MCF 10A (cell line): ENCODE measurements at places on chromosomes 6 and 20.

DNA sequence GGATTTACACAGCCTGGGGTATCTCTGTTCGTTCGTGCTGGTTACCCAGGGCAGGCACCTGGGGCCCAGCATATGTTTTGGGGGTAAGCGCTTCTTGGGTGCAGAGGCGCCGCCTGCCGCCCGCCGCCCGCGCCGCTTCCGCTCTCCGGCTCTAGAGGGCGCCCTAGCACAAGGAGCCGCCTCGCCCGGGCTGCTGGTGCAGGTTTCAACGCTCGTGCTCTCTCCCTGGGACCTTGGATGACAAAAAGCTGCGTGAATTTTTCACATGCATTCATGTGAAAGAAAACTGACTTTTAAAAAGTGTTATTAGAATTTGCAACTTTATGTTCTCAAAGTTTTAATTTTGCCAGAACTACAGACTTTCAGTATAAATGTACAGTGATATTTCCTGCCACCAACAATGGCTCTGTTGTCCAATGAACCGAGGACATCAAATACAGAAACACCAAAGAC, 32.5 kb downstream of the PRR18 start:
- H3K4me1 ChIP-seq = no peaks in the 10 kb centered on the region
- H3K4me3 ChIP-seq = no peak overlapping the region
- DNase-seq = peak; percentile 63
- peaks cover 16% of the 10 kb centered on the region for H3K27me3 ChIP-seq
- H3K27ac ChIP-seq = no peak overlapping the region
- peaks cover 6% of the 10 kb centered on the region for H3K36me3 ChIP-seq

GRCh38 chr6:63904650-63905248, 269.1 kb downstream of the PHF3 start:
- peak; percentile 35 for DNase-seq
- H3K36me3 ChIP-seq = no peaks in the 10 kb centered on the region
- H3K27ac ChIP-seq = no peak overlapping the region
- H3K4me1 ChIP-seq = peaks cover 12% of the 10 kb centered on the region
- H3K27me3 ChIP-seq = no peaks in the 10 kb centered on the region

- peaks cover 10% of the 10 kb centered on the region for H3K36me3 ChIP-seq
- no peak overlapping the region for H3K4me3 ChIP-seq
- H3K4me1 ChIP-seq = no peaks in the 10 kb centered on the region
Measured at GRCh38 chr20:36989797-36990196, 38.3 kb upstream of the SAMHD1 start.

DNA sequence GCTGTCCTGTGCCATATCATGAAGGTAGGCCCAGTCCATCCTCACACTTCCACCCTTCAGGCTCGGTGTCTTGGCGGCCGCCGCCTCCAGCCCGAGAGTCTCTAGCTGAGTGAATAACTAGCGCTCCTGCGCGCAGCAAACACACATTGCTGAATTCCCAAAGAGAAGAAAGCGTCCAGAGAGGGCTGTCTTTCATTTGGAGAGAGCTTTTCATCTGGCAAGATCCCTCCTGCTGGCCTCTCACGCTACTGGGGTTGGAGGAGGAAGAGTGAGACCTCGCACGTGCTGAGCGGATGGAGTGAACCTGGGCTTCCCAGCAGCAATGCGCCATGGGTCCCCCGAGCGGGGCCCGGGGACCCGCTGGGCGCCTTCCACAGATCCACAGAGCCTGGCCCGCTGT, 73.2 kb downstream of the NCR2 start:
- H3K4me1 ChIP-seq = no peaks in the 10 kb centered on the region
- H3K27ac ChIP-seq = no peak overlapping the region
- no peak for DNase-seq
- H3K4me3 ChIP-seq = no peak overlapping the region
- H3K27me3 ChIP-seq = peaks cover 23% of the 10 kb centered on the region

DNA sequence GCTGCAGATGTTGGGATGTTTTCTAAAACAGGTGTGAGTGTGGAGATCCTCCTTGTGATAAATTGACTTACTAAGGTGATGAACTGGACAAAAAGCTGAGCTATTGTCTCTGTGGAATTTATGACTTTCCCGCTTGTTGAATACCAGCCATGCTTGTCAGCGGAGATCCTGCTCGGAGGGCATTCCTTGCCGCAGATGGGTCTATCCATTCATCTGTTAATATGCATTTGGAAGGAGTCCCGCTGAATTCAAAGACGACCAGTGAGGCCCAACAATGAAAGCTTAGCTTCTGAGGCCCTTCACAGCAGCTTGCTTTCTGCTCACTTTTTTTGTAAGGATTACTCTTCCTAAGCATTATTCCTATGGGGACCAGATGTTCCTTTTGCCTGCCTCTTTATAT, 124.9 kb downstream of the TIAM2 start:
- H3K36me3 ChIP-seq = peaks cover 10% of the 10 kb centered on the region
- DNase-seq = no peak
- no peaks in the 10 kb centered on the region for H3K27me3 ChIP-seq
- no peak overlapping the region for H3K4me3 ChIP-seq

DNA sequence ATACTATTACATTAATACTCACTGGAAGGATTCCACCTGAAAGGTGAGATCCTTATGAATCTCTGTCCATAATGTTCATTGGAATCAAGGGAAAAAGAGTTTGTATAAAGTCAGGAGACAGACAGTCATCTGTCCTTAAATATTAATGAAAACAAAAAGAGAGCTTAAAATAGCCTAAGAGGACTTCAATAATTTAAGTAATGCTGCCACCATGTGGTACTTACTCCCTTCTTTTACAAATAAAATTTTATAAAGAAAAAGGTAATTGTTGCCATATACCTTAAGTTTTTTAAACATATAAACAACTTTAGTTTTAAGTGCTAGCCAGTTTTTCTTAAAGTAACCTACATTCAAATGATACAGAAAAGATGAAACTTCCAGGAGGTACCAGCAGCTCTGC, 5.1 kb downstream of the BLOC1S5 start:
- peak; percentile 16 for DNase-seq
- H3K36me3 ChIP-seq = peaks cover 20% of the 10 kb centered on the region
- peaks cover 5% of the 10 kb centered on the region for H3K4me1 ChIP-seq
- H3K27ac ChIP-seq = no peak overlapping the region

DNA sequence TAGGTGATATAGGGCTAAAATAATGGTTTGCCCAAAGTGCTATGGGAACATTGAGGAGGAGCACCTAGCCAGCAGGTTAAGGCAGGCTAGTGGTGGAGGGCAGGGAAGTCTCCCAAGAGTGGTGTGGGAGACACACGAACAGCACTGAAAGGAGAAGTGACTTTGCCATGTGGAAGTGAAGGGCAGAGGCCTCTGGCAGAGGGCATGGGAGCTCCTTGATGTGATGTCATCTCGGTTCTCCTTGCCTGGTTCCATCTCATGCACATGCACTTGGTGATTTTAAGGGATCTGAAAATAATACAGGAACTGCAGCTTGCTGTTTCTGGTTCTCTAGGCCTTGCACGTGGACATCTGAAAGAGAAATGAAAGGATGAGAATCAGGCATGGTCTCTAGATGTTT, 4.7 kb upstream of the MAP3K4 start:
- H3K27ac ChIP-seq = no peak overlapping the region
- H3K4me3 ChIP-seq = no peak overlapping the region
- no peaks in the 10 kb centered on the region for H3K27me3 ChIP-seq
- DNase-seq = no peak
- no peaks in the 10 kb centered on the region for H3K36me3 ChIP-seq

DNA sequence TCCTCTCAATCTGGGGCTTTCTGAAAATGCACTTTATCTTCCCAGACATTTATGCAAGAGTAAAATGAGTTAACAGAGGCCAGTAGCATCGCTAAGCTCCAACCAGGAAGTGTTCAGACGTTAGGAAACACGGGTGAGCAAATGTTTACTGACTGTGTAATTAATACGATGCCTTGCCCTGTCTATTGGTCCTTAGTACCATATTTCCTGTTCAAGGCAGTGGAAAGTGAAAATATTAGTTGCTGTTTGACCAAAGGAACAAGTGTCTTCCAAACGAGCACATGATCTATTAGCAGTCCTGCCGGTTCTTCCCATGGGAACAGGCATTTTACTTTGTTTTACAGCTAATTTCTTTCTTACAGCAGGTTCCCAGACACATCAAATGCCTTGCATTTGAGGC, 311.1 kb upstream of the JAG1 start:
- no peaks in the 10 kb centered on the region for H3K36me3 ChIP-seq
- peak overlapping the region; percentile 18 for H3K27ac ChIP-seq
- no peak for DNase-seq
- H3K27me3 ChIP-seq = no peaks in the 10 kb centered on the region
- no peak overlapping the region for H3K4me3 ChIP-seq

GRCh38 chr6:158185729-158186456, 17.7 kb downstream of the GTF2H5 start:
- peaks cover 11% of the 10 kb centered on the region for H3K4me1 ChIP-seq
- peak; percentile 61 for DNase-seq
- H3K27me3 ChIP-seq = no peaks in the 10 kb centered on the region
- peaks cover 26% of the 10 kb centered on the region for H3K36me3 ChIP-seq
- no peak overlapping the region for H3K4me3 ChIP-seq

DNA sequence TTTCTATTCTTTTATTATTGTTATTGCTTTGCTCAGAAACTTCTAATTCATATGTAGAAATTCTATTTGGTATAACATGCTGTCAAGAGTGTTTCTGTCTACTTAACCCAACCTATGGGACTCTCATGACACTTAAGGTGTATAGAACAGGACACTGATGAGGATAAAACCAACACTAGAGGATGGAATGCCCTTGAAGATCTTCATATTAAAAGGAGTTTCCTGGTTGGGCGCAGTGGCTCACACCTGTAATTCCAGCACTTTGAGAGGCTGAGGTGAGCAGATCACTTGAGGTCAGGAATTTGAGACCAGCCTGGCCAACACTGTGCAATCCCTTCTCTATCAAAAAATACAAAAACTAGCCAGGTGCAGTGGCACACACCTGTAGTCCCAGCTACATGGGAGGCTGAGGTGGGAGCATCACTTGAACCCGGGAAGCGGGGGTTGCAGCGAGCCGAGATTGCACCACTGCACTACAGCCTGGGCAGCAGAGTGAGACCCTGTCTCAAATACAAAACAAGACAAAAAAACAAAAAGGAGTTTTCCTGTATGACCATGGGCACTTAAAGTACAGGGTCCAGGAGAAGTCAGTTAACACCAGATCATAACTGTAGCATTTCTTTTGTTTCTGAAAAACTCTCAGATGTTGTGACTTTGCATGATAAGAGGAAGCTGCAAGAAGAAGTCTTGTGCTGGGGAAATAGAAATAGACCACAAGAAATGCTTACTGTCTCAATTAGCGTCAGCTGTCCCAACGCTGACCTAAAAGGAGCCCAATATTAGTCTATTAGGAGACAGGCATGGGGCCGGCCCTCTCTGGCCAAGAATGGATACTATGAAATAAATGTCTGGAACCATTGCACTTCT, 38.9 kb upstream of the CD2AP start:
- no peak for DNase-seq
- no peaks in the 10 kb centered on the region for H3K36me3 ChIP-seq
- no peaks in the 10 kb centered on the region for H3K4me1 ChIP-seq
- H3K27me3 ChIP-seq = no peaks in the 10 kb centered on the region
- no peak overlapping the region for H3K27ac ChIP-seq

DNA sequence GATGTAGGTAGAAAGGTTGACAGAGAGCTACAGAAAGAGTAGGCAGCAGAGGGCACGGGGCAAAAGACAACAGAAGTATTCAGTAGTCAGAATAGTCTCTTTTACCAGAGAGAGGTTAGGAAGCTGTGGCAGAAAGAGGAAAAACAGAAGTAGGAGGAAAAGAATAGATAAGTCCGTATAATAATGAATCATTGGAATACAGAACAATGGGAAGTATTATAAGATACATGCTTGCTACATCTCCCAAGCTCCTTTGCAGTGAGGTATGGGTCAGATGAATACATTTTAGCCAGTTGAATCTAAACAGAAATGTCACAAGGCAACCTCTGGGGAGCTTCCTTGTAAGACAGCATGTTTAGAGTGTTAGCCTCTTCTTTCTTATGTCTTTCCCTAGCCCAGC, 570.5 kb upstream of the CITED2 start:
- peak overlapping the region; percentile 64 for H3K27ac ChIP-seq
- no peak overlapping the region for H3K4me3 ChIP-seq
- no peak for DNase-seq
- peaks cover 21% of the 10 kb centered on the region for H3K4me1 ChIP-seq
- H3K36me3 ChIP-seq = no peaks in the 10 kb centered on the region
- no peaks in the 10 kb centered on the region for H3K27me3 ChIP-seq

DNA sequence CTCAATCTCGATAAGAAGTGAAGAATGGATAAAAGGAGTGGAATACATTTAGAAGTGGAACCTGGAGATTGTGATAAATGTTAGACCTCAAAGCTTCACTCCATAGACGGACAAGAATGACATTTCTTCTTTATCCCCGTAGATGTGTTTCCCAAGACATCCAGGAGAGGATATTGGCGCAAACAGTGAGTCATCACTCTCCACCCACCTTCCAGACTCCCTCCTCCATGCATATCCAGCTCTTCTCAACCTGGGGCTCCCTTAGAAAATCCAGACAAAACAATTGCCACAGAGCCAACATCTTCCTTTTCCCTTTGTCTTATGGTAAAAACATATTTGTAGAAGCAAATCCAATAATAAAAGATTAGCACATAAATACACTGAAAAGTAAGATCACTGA, 586.1 kb downstream of the PTPRT start:
- H3K36me3 ChIP-seq = no peaks in the 10 kb centered on the region
- H3K27me3 ChIP-seq = no peaks in the 10 kb centered on the region
- no peak overlapping the region for H3K4me3 ChIP-seq
- H3K4me1 ChIP-seq = no peaks in the 10 kb centered on the region
- DNase-seq = no peak

DNA sequence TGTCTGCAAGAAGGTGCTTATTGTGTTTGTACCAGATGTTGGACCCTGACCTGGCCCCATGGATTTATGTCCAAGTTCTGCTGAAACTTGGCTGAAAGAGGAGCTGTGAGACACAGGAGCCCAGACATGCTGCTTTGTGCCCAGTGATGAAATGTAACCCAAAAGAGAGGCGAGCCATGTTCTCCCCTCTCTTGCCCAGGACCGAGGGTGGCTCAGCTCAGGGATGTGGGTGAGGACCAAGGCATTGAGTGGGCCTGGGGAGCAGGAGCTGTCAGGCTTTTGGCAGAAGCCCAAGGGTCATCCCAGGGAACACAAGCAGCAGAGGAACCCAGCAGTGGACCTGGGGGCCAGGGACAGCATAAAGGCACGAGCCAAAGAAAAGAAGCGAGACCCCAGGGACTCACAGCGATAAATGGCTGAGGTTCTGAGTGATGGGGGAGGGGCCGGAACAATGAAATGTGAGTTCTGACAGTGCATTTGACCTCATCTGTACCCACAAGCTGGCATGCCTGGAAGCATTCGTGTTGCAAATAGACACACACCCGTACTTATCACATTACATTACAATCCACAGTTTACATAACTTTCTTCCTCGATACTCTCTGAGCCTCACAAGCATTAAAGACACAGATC, 363.4 kb upstream of the JARID2 start:
- H3K36me3 ChIP-seq = peaks cover 5% of the 10 kb centered on the region
- H3K27me3 ChIP-seq = no peaks in the 10 kb centered on the region
- H3K27ac ChIP-seq = no peak overlapping the region
- peak; percentile 72 for DNase-seq
- H3K4me1 ChIP-seq = peaks cover 26% of the 10 kb centered on the region
- H3K4me3 ChIP-seq = no peak overlapping the region
